Hematopoietic multipotent progenitor cell treated with erythropoietin and hydrocortisone succinate and interleukin-3 and kit ligand, for 4 days (in vitro differentiated cells): ENCODE measurements at places on chromosomes 7 and 10.

DNA sequence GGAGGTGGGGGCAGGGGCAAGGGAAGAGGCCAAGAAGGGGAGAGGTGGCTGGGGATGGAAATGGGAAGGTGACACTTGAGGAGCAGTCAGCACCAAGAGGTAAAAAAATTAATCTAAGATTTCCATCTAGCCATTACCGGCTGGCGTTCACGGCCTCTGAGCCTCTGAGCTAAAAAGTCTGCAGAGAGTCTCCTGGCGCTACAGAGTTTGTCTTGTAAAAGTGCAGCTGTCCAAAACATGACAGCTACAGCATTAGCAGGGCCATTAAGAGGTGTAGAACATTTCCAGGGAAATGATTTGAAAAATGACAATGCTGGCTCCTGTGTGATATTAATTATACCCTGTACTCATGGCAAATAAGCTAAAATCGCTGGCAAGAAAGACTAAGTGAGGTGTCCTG, 167.6 kb downstream of the LRMDA start:
- DNase-seq, result no peak

DNA sequence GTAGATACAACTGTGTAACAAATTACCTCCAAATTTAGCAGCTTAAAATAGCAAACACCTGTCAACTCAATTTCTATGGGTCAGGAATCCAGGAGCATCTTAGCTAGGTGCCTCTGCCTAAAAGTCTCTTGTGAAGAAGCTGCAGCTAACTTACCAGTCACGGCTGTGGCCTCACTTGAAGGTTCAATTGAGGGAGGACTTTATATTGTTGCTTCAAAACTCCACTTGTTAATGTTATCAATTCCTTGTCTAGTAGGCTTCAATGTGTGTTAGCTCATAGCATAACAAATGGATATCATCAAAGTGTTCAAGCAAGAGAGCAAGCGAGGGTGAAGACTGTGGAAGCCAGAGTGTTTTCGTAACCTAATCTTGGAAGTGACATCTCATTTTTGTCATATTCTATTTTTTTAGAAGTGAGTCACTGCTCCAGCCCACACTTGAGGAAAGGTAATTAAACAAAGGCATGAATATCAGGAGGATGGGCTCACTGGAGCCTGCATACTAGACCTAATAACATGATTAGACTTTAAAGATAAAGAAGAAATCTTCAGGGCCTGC, 172.9 kb downstream of the SPAG6 start:
- DNase-seq, result no peak

DNA sequence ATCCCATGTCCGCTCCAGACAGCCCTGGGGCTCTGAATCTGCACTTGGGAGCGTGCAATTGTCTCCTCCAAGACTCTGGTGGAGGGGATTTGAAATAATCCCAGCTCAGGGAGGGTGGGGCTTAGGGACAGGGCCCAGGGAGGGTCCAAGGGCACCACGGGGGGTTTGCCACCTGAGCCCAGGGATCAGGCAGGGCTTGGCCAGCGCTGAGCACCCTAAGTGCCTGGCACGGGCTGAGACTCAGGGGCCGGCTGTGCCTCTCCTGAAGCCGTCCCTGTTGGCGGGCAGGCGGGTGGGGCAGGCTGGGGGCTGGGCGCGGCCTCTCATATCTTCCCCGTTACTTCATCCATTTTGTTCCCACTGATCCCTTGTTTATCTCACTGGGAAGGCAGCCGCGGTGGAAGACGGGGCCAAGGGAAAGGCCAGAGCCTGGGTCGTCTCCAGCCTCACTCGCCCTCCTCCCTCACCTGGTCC, 41.8 kb upstream of the ELN start:
- no peak for DNase-seq

DNA sequence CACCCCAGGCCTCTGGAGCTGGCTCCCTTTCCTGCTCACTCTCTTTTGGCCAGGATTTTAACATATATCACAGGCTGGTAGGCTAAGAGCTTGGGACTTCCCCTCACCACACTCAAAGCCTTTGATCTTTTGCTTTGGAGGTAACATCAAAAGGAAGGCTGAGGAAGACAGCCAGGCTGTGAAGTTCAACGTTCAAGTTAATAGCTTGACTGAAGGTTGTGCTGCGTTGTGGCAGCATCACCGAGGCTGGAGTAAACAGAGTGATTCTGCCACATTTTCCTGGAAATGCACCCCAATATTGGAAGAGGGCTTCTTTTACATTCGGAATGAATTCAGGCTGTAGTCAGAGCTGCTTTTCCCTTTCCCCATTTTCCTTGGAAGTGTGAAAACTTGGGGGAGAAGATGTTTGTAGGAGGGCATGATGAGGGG, 57.3 kb downstream of the TCF7L2 start:
- no peak for DNase-seq
